ENCODE measurements at places on chromosomes 1 and 21.
A peak's percentile ranks its signal among the peaks of the same experiment; 100 is the strongest.

DNA sequence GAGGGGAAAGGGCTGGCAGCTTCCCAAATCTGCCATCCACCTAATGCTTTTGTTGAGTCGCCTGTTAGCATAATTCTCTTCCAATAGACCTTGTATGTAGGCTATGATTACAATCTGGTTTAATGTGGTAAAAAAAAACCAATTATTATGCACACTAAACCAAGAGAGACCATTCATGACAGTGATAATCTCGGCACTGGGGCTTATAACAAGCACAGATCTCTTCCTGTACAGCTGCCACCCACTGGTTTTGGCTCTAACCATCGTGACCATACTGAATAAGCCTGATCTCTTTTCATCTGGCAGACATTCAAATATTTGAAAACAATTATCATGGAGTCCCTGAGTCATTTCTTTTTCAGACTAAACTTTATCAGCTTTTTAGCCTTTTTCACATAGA, 12.0 kb upstream of the SYT14 start:
- no peak for DNase-seq

GRCh38 chr1:88549536-88549935, 134.5 kb upstream of the PKN2 start:
- DNase-seq: no peak

GRCh38 chr1:145991735-145992412, 4.5 kb downstream of the TXNIP start:
- DNase-seq: no peak

GRCh38 chr21:46064870-46065214, 33.1 kb upstream of the COL6A2 start:
- DNase-seq: no peak

DNA sequence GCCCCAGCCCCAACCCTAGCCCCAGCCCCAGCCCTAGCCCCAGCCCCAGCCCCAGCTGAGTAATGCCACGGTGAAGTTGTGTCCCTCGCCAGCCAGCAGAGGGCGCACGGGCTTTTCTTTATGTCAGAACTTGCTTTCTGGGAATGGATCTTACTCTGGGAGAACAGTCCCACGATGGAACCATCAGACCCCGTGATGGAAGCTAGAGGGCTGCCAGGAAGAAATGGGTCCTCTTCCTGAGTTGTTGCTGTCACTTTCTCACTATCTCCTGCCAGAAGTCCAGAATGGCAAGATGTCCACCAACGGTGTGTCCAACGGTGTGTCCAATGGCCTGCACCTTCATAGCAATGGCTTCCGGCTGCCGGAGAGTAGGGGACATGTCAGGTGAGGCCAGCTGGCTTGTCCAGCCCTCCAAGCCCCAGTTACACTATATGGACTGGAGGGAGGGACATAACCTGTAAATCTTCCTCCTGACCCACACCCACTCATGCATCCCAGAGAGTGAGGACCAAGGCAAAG, 25.1 kb upstream of the TMEM222 start:
- DNase-seq: peak; percentile 15

- no peak for DNase-seq
Observed at GRCh38 chr1:18230840-18231239, 123.2 kb downstream of the IGSF21 start.

- DNase-seq: no peak
Observed at GRCh38 chr1:25649505-25650288, 33.1 kb downstream of the MAN1C1 start.

- DNase-seq: no peak
Observed at GRCh38 chr1:25763493-25763892, 36.5 kb upstream of the SELENON start.

GRCh38 chr21:42061195-42061985, 9.7 kb upstream of the UMODL1 start:
- no peak for DNase-seq

GRCh38 chr21:43632373-43632905, 26.8 kb downstream of the HSF2BP start:
- DNase-seq: no peak

DNA sequence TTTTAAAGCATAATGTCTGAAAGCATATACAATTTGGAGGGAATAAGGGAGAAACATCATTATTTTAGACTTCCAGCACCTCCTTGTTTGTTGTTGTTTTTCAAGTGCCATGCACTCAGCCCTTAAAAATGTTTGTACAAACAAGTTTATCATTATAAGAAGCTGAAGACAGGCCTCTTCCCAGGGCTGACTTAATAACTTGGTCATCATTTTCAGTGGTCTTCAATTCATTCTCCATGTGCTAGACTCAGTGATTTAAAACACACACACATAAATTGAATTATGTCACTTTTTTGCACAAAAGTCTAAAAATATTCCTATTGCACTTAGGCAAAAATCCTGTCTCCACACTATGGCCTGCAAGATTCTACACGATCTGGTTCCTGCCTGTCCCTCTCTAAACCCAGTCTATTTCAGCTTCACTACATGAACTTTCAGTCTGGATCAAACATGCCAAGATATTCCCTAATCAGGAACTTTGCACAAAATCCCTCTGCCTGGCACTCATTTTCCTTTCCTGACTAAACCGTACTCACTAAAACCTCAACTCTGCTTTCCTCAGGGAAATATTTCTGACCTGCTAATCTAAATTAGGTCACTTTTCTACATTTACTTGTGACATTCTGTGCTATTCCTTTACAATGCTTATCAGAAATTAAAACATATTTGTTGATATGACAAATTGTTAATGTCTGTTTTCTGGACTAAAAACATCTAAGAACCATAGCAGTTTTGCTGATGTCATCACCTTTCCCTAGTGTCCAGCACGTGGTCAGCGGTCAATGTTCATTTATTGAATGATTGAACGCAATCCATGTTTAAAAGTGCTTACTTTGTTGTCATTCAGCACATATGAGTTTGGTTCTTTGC, 14.8 kb upstream of the GBP5 start:
- no peak for DNase-seq

GRCh38 chr21:46618738-46619379, 14.0 kb upstream of the S100B start:
- no peak for DNase-seq
